ENCODE measurements at places on chromosomes 2 and 18.

- DNase-seq: no peak
Measured at GRCh38 chr2:207491956-207492355, 37.8 kb upstream of the CREB1 start.

- DNase-seq: no peak
Measured at GRCh38 chr2:62340994-62341484, 145.1 kb downstream of the B3GNT2 start.

DNA sequence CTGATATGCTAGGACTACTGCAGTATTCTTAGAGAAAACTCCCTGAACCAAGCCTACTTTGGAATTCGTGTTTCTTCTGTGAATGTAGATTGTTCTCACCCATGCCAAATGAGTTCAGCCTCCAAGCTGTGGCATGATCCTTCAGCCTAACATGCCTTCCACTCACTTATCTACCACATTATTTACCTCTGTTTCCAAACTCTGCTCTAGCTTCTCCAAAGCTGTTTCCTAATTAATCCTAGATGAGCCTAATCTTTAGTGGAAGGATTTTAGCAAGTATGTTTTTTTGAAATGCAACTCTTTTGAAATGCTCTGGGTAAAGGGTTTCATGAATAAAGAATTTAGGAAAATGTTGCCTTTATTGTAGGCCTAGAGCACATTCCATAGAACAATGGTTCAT lies 152.9 kb upstream of the MMADHC start:
- DNase-seq: no peak

- DNase-seq: no peak
Measured at GRCh38 chr18:44409515-44409914, 271.2 kb upstream of the SETBP1 start.

GRCh38 chr2:146890491-146890890 lies 954.3 kb upstream of the ACVR2A start:
- no peak for DNase-seq

DNA sequence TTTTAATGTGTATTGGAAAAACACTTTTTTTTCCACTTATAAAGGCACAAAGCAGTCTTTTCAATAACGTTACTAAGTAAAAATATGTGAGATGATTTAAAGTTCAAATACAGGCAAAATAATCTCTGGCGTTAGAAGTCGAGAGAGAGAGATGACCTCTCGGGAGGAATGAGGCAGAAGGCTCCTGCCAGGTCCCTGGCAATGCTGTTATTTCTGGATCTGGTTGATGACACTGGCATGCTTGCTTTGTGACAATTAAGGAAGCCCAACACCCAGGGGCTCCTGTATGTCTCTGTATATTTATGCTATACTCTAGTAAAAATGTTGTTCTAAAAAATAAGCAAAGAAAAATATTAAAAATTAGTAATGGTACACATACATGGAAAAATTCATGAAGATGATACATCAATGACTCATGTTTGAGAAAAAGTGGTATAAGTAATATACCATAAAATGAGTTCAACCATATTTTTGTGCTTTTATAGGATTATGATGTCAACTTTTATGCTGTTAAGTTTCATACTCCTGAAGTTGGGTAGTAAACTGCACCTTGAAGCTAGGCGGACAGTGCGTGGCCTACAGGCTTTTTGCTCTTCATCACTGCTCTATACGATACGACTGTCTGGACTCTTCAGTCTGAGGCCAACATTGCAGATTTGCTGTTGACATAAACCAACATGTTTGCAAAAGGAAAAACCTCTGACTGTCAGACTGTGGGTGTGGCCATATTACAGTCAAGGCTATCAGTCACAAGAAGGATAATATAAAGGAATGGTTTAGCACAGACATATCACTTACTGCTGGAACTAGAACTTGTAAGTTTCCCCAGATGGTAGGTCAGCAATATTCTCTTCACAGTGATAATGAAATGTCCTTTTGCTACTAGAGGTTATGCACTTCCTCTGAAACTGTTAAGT lies 19.8 kb downstream of the VPS4B start:
- DNase-seq: no peak

GRCh38 chr18:21270453-21270852 lies 28.4 kb downstream of the GREB1L start:
- no peak for DNase-seq

GRCh38 chr2:241641631-241642030 lies 4.1 kb downstream of the ATG4B start:
- no peak for DNase-seq

GRCh38 chr2:220552790-220553535 lies 925.5 kb downstream of the SLC4A3 start:
- no peak for DNase-seq

DNA sequence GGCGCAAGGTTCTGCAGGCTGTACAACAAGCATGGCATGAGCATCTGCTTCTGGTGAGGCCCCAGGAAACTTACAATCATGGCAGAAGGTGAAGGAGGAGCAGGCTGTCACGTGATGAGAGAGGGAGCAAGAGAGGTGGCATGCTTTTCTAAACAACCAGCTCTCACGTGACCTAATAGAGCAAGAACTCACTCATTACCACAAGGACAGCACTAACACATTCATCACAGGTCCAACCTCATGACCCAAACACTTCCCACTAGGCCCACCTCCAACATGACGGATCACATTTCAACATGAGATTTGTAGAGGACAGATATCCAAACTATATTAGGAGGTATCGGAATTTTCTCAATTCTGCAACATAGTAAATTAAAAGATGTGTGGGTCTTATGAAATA lies 108.8 kb upstream of the DLX2 start:
- no peak for DNase-seq

GRCh38 chr18:30280861-30281470 lies 761.6 kb downstream of the DSC3 start:
- peak; percentile 23 for DNase-seq

GRCh38 chr2:181264441-181264840 lies 192.7 kb upstream of the ITGA4 start:
- peak; percentile 15 for DNase-seq

DNA sequence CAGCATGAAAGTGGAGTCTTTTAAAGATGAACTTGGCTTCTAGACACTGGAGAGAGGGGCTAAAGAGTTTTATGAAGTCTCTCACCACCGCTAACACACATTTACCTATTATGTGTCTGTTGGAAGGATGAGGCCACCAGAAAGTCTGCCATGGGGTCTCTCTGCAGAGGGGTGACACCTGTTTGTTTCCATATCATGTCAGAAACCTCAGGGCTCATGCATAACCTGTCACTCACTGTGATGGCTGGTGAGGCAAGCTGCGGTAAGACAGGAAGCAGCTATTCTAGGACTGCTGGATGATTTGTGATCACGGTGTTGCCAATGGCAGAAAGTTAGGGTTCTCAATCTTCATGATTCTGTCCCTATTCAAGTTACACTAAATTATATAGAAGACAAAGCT lies 60.8 kb upstream of the DNMT3A start:
- no peak for DNase-seq

- DNase-seq: no peak
Measured at GRCh38 chr2:235858881-235859280, 309.3 kb downstream of the GBX2 start.

DNA sequence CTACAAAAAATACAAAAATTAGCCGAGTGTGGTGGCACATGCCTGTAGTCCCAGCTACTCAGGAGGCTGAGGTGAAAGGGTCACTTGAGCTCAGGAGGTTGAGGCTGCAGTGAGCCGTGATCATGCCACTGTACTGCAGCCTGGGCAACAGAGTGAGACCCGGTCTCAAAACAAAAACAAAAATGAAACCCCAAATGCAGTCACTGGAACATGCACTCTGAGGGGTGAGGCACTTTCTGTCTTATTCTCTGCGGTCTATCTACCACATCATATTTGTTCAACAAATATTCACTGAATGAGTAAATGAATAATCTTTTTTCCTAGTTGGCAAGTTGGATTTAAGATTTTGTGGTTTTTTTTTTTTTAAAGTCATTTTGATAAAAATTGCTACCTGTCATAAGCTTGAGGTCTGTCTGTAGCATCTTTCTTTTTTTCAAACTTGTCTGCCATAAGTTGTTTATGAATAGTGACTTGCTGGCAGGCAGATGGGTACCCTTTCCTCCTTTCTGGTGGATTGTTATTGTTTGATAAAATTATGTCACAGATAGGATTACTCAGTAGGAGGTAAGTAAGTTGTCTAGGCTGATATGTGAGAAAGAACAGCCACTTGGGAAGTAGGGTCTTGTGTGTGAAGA lies 11.8 kb downstream of the CHRNA1 start:
- no peak for DNase-seq

DNA sequence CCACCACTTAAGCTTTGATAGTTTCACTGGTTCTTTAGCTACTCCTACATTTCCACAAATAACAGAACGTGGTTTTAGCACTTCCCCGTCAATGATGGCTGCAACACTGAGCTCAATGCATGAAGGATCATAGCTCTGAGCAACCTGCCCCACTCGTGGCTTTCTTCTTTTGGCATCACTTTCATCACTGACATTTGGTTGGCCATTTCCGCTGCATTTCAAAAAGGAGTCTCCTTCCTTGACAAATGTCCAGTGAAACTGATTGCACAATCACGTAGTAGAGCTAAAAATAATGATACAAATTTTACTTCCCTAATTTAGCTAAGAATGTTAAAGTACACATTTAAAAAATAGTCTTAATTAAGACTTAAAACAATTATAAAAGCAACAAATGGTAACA lies 205.2 kb upstream of the HDAC4 start:
- DNase-seq: no peak

GRCh38 chr2:17579605-17580318 lies 39.3 kb downstream of the VSNL1 start:
- no peak for DNase-seq

DNA sequence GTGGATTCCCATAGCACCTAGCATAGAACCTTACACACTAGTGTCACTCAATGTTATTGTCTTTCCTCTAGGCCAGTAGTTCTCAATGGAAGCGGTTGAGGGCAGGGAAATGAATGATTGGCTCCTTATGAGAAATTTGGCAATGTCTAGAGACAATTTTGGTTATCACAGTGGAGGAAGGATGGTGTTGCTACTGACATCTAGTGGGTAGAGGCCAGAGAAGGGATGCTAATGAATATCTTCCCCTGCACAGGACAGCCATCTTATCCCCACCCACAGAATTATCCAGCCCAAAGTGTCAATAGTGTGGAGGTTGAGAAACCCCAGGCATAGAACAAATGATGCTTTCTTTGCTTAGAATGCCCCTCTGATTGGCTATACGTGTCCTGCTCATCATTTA lies 15.8 kb downstream of the C18orf63 start:
- DNase-seq: no peak

DNA sequence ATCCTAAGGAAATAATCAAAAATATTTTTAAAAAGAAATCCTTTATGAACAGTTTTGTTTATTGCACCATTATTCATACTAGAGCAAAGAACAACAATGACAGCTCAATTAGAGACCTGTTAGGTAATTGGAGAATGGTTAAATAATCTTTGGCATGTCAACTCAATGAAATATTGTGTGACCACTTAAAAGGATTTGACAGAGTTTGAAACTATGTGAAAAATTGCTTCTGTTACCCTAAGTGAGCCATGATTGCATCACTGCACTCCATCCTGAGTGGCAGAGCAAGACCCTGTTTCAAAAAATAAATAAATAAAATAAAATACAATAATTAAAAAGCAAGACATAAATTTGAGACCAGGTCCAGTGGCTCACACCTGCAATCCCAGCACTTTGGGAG lies 66.1 kb upstream of the ATP8B1 start:
- DNase-seq: no peak

- DNase-seq: no peak
Measured at GRCh38 chr2:178306352-178307073, 112.2 kb downstream of the OSBPL6 start.

DNA sequence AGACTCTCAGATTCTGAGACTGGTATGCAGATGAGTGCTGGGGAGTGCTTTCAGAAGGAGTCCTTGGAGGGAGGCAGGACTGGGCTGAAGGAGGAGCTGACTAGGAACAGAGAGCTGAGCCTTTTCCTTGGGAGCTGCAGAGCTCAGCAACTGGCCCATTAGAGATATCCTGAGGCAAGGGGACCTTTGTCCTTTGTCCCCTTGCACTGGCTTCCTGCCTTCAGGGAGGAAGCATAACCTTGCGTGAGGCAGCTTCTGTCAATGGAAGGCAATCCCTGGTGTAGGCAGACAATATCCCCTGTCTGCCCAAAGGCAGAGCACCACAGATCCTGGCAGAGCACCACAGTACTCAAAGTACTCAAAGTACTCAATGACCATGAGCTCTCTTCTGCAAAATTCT lies 375.3 kb downstream of the HRH4 start:
- no peak for DNase-seq

GRCh38 chr2:54866868-54867267 lies 143.4 kb downstream of the EML6 start:
- no peak for DNase-seq

- DNase-seq: no peak
Measured at GRCh38 chr2:18339326-18339725, 221.1 kb downstream of the RDH14 start.

GRCh38 chr2:62919041-62919440 lies 131.6 kb upstream of the OTX1 start:
- DNase-seq: no peak

DNA sequence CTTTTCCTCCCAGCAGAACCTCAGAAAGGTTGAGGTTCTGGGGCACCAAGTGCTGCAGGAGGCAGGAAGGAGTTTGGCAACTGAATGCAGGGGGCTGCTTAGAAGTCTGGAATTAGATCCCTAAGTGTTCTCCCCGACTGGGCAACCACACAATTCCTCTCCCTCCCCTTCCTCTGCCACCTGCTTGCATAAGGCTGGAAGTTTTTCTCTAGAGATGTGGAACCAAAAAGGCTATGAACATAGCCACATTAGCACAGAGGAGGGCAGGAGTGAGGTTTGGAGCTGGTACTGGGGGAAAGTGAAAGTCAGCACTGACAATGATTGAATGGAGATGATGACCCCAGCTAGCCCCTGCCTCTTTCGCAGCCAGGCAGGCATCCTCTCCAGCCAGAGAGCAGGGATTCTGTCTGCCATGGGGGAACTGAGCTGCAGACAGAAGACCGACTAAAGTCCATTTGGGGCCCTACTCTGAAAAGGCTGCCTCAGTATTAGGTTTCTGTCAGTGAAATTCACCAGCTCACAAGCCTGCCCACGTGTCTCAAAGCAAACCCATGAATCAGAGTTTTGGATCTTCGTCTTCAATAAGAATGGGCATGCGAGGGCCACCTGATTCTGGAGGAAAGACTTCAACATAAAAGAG lies 87.9 kb upstream of the ITGA6 start:
- no peak for DNase-seq

DNA sequence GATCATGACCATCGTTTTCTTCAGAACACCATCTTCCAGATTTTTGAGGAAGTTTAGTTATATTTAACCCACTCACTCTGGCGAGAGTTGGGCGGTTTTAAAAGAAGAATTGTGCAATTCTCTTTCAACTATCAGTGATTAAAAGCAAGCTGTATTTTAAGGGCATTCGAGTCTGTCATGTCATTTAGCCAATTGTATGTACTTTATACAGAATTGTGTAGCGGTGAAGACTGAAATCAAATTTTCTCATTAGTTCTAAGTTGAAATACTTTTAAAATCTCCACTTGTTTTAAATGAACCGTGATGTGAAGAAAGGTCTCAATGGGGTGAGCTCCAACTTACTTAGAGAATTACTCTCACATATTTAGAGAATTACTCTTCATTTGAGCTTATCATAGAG lies 214.6 kb upstream of the DTNA start:
- no peak for DNase-seq

GRCh38 chr2:129861666-129862288 lies 117.7 kb upstream of the RAB6C start:
- DNase-seq: no peak
